ENCODE measurements at places on chromosomes 16 and 17.

DNA sequence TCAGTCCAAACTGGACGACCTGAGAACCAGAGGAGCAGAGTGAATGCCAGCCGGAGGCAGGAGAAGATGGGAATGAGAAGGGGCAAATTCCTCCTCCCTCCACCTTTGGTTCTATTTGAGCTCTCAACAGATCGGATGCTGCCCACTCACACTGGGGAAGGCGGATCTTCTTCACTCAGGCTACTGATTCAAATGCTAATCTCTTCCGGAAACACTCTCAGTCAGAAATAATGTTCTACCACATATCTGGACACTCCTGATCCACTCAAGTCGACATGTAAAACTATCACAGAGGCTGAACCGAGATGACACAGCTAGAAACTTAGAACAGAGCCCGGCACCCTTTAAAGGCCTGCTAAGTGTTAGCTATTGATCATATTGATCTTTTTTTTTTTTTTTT lies 57.4 kb upstream of the GRIN2A start:
- no peak for DNase-seq

DNA sequence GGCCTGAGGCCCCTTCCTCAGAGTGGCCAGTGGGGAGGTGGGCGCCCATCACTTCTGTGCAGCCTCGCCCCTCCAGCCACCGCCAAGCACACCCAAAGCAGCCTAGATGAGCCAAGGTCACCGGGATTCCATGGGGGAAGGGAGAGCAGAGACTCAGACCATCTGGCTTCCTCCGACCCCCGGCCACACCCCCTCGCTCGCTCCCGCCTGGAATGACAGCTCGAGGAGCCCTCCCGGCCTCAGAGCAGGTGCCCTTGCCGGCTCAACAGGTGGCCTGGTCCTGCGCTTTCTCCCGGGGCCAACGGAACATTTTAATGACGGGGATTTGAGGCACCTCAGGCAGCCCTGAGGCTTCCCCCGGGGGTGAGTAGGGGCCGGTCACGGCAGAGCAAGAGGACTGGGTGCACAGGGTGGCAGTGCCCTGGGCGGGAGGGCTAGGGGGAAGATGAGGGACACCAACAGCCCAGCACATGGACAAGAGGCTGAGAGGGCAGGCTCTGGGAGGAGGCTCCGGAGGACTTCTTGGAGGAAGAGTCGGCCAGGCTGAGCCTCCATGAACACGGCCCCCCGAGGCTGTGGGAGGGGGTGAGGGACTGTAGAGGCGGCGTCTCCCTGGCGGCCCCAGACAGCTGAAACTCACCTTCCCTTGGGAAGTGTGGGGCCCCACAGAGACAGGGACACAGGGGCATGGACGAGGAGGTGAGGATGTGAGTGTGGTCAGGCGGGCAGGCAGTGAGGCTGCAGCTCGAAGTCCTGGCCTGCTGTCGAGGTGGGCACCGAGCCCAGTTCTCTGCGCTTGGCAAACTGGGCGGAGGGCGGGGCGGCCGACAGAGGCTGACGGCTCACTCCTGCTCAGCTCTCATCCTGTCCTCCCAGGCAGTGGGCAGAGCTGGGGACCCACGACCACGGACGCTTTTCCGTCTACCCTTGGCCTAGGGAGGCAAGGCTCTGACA lies 12.5 kb upstream of the C1QTNF8 start:
- DNase-seq = peak; percentile 14

GRCh38 chr17:80956321-80957190 lies 35.1 kb upstream of the CHMP6 start:
- DNase-seq = no peak

DNA sequence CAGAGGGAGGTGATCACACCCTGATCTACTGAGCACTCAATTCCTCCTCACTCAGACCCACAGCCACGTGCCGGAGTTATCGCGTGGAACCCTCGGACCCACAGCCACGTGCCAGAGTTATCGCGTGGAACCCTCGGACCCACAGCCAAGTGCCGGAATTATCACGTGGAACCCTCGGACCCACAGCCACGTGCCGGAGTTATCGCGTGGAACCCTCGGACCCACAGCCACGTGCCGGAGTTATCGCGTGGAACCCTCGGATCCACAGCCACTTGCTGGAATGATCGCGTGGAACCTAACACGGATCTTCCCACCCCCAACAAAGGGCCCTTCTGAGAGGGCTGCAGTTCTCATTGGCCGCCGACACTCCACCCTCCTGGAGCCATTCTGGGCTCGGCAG lies 97.7 kb downstream of the PGS1 start:
- DNase-seq = no peak

GRCh38 chr17:17740615-17741348 lies 59.5 kb downstream of the RAI1 start:
- DNase-seq = peak; percentile 32

- no peak for DNase-seq
Observed at GRCh38 chr17:79183043-79183292, 108.3 kb downstream of the ENGASE start.

- DNase-seq = no peak
Observed at GRCh38 chr16:66278111-66278531, 88.4 kb upstream of the CDH5 start.

DNA sequence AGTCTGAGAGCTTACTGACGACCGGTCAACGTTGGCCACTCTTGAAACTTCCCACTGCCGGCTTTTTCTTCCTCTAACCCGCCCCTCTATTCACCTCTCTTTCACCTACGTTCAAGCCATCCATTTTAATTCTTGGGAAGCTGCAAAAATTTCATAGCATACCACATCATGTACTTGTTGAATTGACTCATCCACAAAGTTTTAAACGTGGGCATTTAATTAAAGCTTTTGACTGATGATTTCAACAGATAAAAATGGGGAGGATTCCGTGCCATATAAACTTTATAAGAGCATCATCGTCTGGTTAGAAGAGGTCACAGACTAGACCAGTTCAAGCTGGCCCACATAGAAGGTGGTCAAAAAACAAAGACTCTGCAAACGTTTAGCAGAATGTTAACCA lies 22.5 kb downstream of the VPS53 start:
- no peak for DNase-seq

DNA sequence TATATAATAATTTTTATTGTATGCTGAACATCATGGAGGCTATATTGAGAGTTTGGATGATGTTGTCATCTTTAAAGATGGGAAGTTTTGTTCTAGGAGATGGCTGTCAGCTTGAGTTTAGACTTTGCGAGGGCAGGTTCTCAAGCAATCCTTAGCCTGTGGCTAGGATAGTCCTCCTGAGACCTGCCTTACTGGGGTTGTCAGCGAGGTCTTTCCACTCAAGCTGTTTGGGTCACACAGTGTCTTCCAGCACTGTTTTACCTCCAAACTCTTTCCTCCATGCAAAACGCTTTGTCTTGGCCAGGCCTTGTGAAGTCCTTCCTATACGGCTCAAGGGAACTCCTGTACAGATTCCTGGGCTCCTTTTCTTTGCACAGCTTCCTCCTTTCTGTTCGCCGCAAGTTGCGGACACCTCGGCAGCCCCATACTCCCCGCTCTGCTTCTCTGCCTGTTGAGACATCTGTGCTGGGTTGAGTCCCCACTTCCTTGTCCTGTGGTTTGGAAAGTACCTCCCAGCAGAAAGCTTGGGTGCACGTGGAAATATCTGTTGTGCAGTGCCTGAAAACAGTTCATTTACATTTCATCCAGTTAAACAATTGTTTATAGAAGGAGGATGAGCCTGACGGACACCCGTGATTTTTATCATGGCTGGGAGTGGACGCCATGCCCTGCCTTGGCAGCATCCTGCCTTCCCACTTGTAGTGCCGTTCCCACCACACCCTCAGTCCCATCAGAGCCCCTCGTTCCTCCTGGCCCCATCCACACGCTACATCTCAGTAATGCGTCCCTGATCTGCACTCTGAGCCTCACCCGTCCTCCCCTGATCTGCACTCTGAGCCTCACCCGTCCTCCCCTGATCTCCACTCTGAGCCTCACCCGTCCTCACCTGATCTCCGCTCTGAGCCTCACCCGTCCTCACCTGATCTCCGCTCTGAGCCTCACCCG lies 55.0 kb upstream of the CBFA2T3 start:
- peak; percentile 12 for DNase-seq

- DNase-seq = no peak
Observed at GRCh38 chr17:9360677-9361081, 214.9 kb downstream of the STX8 start.

DNA sequence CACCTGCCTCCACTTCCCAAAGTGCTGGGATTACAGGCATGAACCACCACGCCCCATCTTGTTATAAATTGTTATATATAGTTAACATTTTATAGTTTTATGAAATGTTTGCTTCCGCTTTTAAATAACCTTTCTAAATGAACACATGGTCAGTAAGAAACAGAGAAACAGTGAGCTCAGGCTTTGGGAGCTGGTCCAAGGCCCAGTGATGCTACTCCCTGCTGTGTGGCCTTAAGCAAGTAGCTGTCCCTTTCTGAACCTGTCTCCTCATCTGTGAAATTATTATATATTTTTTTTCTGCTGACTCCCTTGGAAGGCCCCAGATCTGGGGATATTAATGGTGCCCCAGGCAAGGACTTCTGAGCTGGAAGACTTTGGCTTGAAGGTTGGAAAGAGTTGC lies 19.0 kb downstream of the CPNE2 start:
- DNase-seq = no peak

- no peak for DNase-seq
Observed at GRCh38 chr17:64345689-64346376, 44.8 kb downstream of the PECAM1 start.

- DNase-seq = no peak
Observed at GRCh38 chr17:27466743-27467375, 10.6 kb downstream of the KSR1 start.

GRCh38 chr17:18059283-18059682 lies 20.1 kb downstream of the GID4 start:
- no peak for DNase-seq

DNA sequence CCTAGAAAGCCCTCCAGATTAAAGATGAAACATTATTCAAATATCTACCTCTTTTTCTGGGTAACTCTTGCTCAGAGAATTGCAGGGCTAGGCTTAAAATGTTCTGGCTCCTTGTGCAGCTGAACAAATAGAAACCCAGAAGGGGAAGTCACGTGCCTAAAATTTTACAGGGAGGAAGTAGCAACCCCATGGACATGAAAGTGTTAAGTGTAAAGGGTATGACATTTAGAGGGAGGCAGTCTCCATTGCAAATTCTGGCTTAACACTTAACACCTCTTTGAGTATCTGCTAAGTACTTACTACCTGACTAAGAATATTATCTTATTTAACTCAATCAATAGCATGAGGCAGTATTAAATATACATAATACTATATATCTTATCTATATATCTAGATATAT lies 376.1 kb upstream of the ERCC4 start:
- DNase-seq = no peak

- DNase-seq = no peak
Observed at GRCh38 chr16:83808573-83809014, 816 bp downstream of the HSBP1 start.

DNA sequence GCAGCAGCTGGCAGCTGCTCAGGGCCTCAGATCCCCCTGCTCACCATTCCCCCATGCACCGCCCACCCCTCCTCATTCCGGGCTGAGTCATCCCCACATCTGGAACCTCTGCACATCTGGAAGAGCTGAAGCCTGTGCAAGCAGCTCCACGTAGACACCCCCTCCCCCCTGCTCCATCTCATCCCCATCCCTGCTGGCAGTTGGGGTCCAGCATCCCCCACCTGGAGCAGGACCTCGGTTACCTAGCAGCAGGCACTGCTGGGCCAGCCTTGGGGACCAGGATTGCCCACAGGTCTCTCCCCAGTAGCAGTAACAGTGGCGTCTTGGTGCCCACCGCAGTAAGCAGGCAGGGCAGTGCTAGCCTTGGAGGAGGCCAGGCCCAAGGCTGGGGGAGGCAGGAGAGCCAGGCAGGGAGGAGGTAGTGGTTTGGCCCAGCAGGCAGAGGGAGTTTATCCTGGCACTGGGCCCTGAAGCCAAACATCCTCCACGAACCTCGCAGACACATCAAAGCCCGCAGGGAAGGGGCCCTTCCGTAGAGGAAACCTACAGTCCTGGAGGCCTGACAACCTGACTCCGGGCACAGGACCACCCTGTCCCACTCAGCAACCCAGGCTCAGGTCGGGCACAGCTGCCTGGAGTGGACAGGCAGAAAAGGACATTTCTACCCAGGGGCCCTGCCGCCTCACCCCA lies 7.7 kb upstream of the TMEM92 start:
- DNase-seq = no peak

GRCh38 chr16:23500212-23500861 lies 10.0 kb downstream of the GGA2 start:
- no peak for DNase-seq

DNA sequence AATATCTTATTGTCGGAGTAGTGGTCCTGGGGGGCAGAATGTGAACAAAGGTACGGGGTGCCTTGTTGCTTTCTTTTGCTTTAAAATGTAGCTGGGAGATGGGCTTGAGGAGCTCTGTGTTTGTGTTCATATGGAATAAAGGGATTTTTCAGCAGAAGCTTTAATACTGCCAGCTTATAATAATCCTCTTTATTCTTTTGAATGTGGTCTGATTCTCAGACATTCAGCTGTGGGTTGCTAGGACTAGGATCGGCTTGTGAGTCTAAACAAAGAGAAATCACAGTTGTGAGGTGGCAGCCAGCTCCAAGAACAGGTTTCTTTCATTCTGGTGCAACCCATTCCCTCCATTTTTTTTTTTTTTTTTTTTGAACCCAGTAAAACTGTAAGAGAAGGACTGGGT lies 7.2 kb downstream of the MRPL58 start:
- no peak for DNase-seq

- DNase-seq = no peak
Observed at GRCh38 chr17:78263063-78263735, 31.8 kb downstream of the TMEM235 start.

DNA sequence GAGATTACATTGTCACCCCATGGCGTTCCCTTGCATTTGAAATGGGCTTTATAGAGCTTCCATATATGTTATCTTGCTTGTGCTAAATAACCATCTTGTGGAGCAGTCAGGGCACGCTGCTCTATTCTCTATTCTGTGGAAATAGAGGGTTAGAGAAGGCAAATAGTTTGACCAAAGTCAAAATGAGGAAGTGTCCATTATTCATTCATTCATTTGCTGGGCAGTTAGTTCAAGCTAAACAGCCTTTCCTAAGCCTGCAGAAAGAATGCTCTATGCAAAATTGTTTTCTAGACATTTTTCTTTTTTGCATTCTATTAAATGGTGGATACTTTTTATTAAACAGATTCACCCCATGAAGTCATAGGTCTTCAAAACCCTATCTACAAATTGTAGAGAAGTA lies 67.8 kb upstream of the ELAC2 start:
- DNase-seq = no peak

DNA sequence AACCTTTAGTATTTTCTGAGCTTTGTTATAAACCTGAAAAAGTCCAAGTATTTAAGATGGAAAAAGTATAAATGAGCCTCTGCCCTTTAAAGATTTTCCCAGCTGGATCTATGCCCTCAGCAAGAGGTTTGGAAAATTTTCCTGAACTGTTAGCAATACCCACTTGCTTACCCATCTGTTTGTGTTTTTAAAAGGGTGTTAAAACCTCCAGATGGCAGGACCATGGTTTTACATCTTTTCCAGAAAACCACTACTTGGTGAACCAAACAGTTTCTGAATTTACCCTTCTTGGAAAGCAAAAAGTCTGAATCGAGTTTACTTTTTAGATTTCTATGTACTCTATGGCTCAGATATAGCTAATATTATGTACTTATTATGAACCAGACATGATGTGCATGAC lies 719 bp downstream of the PMFBP1 start:
- no peak for DNase-seq

GRCh38 chr17:28926786-28927185 lies 23.9 kb upstream of the DHRS13 start:
- DNase-seq = no peak

GRCh38 chr16:80175011-80175410 lies 365.8 kb upstream of the DYNLRB2 start:
- no peak for DNase-seq
